ENCODE measurements at places on chromosomes 12 and 14. TPM values are rescaled to one million over a fixed set of nuclear protein-coding genes. Genes with fewer than 3 reads are reported as not detected.

DNA sequence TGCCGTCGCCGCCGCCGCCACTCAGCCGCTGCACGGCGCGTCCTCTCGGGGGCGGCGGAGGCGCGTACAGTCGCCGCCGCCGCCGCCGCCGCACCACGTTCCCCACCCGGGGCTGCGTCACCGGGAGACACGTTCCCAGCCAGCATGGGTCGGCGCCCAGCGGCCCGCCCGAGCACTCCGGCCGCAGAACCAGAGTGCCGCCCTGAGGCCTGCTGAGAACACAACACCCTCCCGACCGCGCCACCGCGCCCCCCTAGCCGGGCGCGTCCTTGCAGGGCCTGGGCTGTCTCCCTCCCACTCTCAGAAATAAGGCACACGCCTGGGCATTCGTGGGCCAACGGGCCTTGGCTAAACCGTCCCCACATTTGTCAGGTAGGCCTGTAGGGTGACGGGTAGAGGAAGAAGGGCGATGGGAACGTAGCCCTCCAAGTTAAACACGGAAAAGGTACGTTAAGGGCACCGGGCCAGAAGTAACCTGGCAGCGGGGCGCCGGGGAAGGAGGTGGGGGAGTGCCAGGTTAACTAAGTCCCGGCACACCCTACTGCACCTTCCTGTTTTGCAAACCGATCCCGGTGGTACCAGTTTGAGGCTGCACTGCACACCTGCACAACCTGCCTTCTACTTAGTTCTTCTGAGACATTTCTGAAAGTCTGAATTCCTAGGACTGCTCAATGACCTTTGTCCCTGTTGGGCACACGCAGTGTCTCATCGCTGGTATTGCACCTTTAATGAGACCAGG is at the start of gene MAP4K5:
MAP4K5 (minus strand) TSS at position 68 of the 739 bp plus-strand sequence. CDS start 520 bp downstream, outside the sequence.
- DNase-seq = peak; percentile 91

GRCh38 chr12:24080465-24080864 is 131.0 kb upstream of the SOX5 start:
- DNase-seq = peak; percentile 42

Gene ALDH2
- 170 TPM for total RNA-seq

GRCh38 chr12:129877411-129877810 is 26.4 kb downstream of the TMEM132D start:
- no peak for DNase-seq

GRCh38 chr14:38839694-38840365 is 263.2 kb downstream of the SEC23A start:
- DNase-seq = no peak

DNA sequence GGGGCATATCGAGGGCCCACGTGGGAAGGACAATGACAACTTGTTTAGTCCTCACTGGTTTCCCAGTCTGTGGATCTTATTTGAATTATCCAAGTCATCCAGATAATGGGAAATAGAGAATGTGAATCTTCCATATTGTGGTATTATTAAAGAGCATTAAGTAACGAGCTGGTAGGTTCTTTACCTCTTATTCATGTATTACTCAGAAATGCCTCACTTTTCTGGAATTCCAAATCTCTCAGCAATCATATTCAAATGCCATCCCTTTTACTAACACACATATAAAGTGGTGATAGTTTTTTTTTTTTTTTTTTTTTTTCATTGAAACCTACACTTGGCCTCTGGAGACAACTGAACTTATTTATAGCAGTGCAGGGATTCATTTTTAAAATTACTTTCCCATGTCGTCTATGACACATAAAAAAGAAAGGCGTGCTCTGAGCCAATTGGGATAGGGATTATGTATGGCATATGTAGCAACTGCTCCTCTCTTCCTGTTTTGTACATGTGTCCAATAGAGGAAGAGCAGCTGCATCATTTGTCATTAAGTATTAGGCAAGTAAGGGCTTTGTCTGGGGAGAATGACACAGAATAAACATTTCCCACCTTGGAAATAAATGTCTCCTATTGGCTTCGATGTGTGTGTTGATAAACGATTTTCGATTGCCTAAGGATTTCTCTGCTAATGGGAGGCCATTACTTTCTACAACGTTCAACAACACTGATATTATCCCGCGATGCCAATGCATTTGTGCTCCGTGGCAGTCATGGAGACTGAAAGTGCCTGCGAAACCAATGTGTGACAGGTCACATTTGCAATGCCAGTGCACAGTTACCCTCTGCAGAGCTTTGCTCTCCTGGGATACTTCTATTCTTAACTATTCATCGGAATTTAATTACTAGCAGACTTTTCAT is 78.6 kb upstream of the IFNG-AS1 start:
- no peak for DNase-seq

Gene MYG1
- total RNA-seq = 59.8 TPM

- DNase-seq = no peak
Measured at GRCh38 chr12:132239796-132240668, 89.4 kb downstream of the GALNT9 start.

DNA sequence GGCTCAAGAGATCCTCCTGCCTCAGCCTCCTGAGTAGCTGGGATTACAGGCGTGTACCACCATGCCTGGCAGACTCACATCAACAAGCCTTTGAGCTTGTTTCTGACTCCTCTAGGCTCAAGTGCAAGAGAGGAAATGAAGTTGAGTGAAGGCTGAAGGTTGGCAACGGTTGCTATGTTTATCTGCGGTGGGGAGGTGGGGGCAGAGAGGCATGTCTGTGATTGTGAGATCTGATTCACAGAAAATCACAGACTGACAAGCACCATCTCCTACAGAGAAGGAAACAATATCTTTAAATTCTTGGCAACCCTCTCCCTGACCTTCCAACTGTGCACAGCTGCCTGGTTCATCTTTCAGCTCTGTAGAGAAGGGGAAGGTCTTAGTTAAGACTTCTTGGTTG is 22.1 kb upstream of the NINJ2 start:
- no peak for DNase-seq

Gene CAPZA3
- total RNA-seq = not detected

- DNase-seq = no peak
Measured at GRCh38 chr12:92294676-92295440, 149.2 kb upstream of the BTG1 start.

Gene TSHR
- not detected for total RNA-seq

- DNase-seq = no peak
Measured at GRCh38 chr12:51441583-51441982, 17.0 kb downstream of the SLC4A8 start.

Gene SLC15A4
- 19.6 TPM for total RNA-seq

DNA sequence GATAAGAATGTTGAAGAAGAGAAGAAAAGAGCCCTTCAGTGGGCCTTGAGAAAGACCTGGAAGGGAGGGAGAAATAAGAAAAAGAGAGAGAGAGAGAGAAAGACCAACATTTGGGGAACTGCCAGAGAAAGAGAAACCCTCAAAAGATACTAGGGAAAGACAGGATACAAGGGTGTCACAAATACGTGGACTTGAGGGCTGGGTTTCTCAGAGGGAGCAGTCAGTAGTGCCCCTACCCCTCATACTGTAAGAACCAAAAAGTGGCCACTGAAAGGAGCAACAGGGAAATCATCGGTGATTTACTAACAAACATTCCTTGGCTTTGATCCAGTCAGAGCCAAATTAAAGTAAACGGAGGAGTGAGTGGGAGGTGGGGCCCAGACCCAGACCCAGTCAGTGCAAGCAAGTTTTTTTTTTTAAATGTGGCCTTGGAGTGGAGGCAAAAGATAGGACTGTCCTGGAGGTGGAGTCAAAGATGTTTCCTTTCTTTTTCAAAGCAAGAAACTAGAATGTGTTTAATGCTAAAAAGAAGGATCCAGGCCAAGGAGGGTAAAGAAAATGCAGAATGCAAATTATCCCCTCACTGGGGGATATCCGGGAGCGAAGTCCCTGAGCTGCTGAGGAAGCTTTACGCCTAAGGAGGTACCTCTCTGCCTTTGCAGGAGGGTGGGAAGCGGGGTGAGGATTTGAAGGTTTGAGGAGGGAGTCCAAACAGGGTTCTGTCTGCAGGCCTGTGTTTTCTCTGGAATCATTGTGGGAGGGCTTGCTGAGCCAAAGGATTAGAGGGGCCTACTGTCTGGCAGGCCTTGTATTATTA is 143.5 kb upstream of the AMIGO2 start:
- DNase-seq = peak; percentile 65

GRCh38 chr12:132251741-132252490 is 77.5 kb downstream of the GALNT9 start:
- DNase-seq = no peak

DNA sequence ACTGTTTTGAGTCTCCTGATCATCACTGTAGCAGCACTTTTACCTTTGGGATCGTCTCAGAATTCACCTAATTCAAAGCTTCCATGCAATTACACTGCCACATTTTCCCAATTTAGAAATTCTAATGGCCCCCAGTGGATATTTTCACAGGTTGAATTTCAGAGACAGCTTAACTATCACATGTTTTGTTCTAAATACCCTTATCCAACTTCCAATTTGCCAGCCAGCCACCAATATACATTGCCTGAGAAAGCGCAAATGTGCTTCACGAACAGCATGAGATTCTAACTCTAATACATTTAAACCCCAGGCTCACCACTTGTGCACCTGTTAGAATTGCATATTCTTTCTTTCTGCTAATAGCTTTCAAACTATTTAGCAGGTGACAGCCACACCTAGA is 1160.9 kb upstream of the TMEM132C start:
- DNase-seq = no peak

Data from Caco-2 (cell line).